ENCODE measurements at places on chromosomes 1 and 21.

GRCh38 chr1:153488731-153489130, 28.3 kb upstream of the S100A7 start:
- DNase-seq: no peak

DNA sequence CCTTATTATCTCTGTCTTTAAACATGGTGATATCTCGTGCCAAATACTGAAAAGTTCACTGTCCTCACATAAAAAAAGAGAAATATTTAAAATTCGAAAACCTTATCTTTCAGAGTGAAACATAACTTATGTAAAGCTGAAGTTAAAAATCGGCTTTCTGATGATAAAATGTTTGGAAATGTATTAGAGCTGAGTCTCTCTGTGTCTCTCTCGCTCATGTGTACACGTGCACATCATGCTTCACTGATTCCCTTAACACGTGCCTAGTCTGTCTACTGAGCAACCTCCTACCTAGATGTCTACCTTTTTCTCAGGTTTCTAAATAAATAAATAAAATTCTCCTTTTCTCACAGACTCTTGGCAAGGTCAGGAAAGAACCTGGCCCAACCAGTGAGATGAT, 17.1 kb downstream of the HHIPL2 start:
- no peak for DNase-seq

DNA sequence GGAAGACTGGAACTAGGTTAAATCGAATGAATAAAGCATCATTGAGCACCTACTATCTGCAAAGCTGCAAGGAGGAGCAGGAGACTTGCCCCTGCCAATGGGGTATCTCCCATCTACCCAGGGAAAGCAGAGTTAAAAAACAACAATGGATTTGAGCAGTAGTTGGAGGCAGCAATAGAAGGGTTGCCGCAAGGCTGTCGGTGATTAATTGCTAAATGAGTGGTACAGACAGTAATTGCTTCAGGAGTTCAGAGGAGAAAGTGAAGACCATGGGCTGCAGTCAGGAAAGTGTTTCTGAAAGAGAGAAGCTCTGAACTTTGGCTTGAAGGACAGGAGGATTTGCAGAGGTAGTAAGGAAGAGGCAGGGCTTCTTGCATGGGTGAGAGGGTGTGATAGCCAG, 152.9 kb downstream of the ACTL8 start:
- DNase-seq: no peak

DNA sequence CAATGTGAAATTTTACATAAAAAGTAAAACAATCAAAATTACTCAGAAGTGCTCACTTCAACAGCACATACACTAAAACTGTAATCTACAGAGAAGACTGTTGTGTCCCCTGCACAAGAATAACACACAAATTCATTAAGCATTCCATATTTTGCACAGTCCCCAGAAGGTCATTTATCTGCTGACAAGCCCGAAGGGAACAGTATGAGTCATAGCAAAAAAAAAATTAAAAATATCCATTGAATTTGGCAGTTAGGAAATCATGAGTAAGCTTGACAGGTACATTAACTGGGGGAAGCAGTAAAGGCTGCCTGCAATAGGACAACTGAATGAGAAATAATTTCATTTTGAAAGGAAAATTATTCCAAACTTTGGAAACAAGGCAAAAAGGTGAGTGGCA, 3.3 kb upstream of the CACYBP start:
- DNase-seq: no peak
